ENCODE measurements at places on chromosomes 1 and 21.

- no peak for DNase-seq
Observed at GRCh38 chr21:40613546-40614030, 233.4 kb downstream of the DSCAM start.

DNA sequence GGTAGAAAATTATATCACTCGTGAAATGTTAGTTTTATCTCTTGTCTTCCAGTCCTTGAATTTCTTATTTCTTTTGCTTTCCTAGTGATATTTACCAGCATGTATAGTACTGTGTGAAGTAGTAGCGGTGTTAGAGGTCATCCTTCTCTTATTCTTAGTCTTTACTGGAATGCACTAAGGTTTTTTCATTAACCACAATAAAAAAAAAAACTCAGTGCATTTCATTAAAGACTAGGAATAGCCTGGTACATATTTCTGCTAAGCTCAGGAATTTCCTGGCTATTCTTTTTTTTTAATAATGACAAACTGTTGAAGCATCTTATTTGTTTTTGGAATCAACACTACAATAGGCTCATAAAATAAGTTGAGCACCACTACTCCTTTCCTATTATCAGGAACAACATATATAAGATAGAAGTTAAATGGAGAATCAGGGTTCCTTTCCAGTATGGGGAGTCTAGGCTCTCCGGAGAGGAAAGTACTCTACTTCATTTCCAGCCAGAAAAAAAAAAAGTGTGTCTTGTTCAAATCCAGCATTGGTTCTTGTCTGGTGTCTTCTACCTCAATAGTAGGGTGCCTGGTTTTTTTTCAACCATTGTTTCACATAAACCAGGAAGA is 60.0 kb downstream of the TNFSF18 start:
- DNase-seq, result no peak

DNA sequence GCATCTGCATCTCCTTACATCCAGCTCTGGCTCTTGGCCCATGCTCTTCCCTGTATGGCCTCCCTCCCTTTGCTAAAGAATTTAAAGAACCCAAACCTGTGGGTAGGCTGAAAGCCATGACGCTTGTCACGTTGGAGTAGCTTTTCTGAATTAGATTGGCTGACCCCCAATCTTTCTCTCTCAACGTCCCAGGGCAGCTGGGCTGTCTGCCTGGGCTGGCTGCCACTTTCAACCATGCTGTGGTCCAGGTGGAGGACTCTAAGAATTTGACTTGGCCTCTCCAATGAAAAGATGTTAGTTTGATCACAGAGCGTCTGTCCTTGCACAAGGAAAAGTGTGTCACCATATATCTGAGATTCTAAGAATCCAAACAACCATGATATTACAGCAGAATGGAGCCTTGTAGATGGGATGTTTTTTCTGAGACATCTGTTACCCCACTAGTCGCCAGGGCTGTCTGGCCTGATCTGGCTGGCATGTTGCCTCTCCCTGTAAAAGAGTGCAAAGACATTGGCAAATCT is 6.5 kb upstream of the IGSF3 start:
- DNase-seq, result no peak

- no peak for DNase-seq
Observed at GRCh38 chr1:111621050-111621449, 1.5 kb downstream of the RAP1A start.

DNA sequence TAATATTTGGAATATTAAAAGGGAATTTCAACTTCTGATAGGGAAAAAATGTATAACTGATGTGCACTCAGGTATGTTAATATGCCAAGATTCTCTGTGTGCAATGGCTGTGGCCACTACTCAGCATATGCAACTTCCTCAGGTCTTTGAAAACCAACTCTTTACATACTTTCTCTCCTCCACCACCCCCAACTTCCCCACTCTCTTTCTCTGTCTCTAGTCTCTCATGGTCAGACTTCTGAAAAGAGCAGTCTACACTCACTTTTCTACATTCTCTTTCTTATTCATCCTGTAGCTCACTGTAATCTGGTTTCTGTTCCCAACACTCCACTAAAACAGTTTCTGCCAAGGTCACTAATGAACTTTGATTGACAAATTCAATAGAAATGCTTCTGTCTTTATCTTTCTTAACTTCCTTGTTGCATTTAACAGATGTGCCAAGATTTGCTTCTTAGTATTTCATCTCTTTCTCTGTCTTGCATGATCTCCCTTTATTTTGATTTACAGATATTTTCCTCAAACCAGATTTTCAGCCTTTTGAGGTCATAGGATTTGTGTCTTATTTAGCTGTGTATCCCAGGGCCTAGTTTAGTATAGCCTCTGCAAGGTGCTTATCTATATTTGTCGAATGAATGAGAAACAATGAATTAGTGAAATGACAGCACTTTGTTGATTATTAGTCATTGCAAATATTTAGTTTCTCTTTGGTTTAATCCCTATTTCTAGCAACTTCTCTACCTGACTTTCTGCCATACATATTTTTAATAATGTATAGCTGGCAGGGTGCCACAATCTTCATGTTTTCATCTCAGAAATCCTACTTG is 168.9 kb downstream of the LMO4 start:
- DNase-seq, result no peak

- DNase-seq, result no peak
Observed at GRCh38 chr1:11157394-11157793, 31.8 kb upstream of the ANGPTL7 start.

- peak; percentile 42 for DNase-seq
Observed at GRCh38 chr1:28591708-28592320, at the start of gene RAB42. RAB42 (plus strand) TSS chr1:28592265; CDS start chr1:28592512, 247 bp downstream.

DNA sequence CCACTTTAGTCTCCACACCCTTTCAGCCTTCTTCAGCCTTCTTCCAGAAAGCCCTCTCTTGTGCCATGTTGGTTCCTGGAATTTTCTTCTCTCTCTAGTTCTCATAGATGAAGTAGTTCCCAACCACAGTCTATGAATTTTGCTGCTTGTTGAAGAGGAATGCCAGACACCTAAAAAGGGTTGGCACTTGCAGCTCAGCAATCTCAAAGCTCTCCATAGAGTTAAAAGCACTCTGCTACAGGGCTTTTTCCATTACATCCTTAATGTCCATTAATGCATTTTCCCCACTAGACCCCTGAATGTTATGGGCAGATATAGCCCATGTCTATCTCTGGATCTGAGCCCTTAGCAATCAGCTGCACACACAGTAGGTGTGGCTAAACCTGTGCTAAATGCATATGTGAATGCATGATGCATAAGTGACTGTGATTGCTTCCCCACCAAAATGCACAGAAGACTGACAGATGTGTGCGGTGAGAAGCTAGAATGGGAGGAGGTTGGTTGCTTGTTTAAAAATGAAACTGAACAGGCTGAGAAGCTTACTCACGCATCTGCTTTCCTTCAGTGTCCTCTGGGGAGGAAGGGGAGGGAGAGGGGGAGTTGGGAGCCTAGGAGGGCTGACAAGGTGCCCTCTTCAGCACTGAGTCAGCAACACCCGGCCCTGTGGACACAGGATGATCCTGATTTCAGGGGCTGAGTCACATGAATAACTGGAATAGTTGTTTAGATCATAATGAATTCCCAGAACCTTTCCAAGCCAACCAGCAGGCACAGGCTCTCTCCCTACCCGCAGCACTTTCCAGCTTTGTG is 146.1 kb upstream of the FGGY start:
- no peak for DNase-seq

- DNase-seq, result no peak
Observed at GRCh38 chr1:229841230-229841629, 215.2 kb downstream of the URB2 start.

- DNase-seq, result no peak
Observed at GRCh38 chr1:220999872-221000863, 120.9 kb downstream of the HLX start.

- no peak for DNase-seq
Observed at GRCh38 chr1:201116091-201116490, 3.9 kb upstream of the CACNA1S start.

- no peak for DNase-seq
Observed at GRCh38 chr1:194055536-194055935, 869.1 kb upstream of the B3GALT2 start.

GRCh38 chr1:84361796-84362195 is 36.5 kb upstream of the DNASE2B start:
- no peak for DNase-seq

GRCh38 chr1:201321826-201322390 is 38.6 kb downstream of the PKP1 start:
- no peak for DNase-seq

DNA sequence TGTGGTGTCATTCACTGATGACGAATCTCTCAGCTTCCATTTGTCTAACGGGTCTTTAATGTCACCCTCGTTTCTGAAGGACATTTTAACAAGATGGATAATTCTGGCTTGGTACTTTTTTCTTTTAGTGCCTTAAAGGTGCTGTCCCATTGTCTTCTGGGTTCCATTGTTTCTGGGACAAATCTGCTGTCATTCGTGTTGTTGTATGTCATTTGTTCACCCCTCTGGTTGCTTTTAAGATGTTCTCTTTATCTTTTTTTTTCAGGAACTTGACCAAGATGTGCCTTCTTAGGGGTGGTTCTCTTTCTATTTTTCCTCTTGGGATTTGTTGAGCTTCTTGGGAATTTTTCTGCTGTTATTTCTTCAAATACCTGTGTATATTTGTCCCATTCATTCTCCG is 14.0 kb upstream of the MMEL1 start:
- DNase-seq, result no peak

- no peak for DNase-seq
Observed at GRCh38 chr1:200345520-200345919, 64.3 kb downstream of the ZNF281 start.

- no peak for DNase-seq
Observed at GRCh38 chr1:77322061-77322900, 40.5 kb downstream of the AK5 start.

GRCh38 chr1:200975458-200975857 is 48.1 kb downstream of the KIF21B start:
- no peak for DNase-seq

GRCh38 chr1:31878058-31878457 is 60.1 kb downstream of the PTP4A2 start:
- DNase-seq, result no peak

- DNase-seq, result no peak
Observed at GRCh38 chr1:101290119-101290921, 53.5 kb downstream of the S1PR1 start.

DNA sequence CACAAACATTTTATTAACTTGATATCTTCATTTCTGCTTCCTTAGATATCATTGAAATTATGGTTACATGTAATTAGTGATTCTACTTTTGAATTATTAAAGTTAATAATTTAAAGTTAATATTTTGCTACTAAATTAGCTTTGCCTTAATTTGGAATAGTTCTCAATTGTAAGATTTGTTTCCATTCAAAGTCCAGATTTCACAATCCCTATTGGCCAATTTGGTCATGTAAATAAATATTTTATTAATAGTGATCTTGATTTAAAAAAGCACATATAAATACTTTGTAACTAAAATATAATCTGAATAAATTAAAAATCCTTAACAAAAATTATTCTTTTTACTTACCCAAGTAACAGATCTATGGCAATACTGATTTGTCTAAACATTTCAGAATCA is 1558.6 kb downstream of the NCAM2 start:
- DNase-seq, result no peak

DNA sequence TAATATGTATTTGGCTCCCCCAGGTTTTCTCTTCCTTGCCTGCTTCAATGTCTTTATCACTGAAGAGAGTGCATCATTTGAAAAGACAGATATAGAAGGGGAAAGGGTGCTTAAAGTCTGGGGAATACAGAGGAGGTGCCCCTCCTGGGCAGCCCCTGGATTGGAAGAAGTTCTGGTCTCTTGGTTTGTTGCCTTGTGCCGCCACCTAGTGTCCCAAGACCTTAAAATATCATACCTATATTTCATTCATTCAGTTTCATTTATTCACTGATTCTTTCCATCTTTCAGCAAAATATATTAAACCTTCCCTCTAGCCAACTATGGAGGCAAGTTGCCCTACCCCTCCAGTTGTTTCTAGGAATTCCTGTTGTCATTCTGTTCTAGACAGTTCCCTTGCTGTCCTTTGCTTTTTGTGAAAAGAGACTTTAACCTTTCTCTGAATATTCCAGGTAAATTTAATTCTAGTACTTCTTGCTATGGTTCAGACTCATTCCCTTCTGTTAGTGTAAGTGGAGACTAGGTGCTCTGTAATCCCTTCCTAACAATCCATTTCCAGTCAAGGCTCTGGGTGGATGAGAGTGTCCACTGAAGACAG is 56.1 kb downstream of the MEF2D start:
- DNase-seq, result peak; percentile 96

GRCh38 chr1:115164484-115164883 is 75.2 kb upstream of the TSPAN2 start:
- DNase-seq, result no peak

DNA sequence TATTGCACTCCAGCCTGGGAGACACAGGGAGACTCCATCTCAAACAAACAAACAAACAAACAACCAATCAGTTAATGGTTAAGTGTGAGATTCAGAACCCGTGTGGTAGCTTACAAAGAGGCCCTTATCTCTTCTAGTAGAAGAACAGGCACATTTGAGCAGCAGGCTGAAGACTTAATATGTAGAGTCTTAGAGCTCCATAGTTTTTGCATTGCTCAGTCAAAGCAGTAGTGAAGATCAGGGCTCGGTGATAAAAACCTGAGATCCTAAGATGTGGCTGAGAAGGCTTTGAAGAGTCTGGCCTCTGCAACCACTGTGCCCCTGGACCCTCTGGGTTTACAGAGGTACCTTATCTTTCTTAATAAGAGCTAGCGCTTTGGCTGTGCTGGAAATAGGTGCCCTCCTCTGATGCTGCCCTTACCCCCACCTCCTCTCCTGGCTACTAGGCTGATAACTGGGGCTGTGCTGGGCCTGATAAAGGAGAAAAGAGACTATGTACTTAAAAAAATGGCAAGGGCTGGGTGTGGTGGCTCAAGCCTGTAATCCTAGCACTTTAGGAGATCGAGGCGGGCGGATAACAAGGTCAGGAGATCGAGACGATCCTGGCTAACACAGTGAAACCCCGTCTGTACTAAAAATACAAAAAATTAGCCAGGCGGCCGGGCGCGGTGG is 10.5 kb upstream of the UCK2 start:
- no peak for DNase-seq

- DNase-seq, result no peak
Observed at GRCh38 chr1:247528812-247529474, 7.3 kb downstream of the OR2C3 start.

DNA sequence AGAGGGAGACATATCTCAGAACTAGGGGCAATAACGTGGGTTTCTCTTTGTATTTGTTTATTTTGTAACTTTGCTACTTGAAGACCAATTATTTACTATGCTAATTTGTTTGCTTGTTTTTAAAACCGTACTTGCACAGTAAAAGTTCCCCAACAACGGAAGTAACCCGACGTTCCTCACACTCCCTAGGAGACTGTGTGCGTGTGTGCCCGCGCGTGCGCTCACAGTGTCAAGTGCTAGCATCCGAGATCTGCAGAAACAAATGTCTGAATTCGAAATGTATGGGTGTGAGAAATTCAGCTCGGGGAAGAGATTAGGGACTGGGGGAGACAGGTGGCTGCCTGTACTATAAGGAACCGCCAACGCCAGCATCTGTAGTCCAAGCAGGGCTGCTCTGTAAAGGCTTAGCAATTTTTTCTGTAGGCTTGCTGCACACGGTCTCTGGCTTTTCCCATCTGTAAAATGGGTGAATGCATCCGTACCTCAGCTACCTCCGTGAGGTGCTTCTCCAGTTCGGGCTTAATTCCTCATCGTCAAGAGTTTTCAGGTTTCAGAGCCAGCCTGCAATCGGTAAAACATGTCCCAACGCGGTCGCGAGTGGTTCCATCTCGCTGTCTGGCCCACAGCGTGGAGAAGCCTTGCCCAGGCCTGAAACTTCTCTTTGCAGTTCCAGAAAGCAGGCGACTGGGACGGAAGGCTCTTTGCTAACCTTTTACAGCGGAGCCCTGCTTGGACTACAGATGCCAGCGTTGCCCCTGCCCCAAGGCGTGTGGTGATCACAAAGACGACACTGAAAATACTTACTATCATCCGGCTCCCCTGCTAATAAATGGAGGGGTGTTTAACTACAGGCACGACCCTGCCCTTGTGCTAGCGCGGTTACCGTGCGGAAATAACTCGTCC is 1.3 kb upstream of the OLIG2 start:
- DNase-seq, result no peak

All from NCI-H526 (cell line).